ENCODE measurements at places on chromosomes 12 and 14.
A peak's percentile ranks its signal among the peaks of the same experiment; 100 is the strongest.

- DNase-seq = peak; percentile 67
Measured at GRCh38 chr12:115260762-115261675, 577.0 kb upstream of the TBX3 start.

DNA sequence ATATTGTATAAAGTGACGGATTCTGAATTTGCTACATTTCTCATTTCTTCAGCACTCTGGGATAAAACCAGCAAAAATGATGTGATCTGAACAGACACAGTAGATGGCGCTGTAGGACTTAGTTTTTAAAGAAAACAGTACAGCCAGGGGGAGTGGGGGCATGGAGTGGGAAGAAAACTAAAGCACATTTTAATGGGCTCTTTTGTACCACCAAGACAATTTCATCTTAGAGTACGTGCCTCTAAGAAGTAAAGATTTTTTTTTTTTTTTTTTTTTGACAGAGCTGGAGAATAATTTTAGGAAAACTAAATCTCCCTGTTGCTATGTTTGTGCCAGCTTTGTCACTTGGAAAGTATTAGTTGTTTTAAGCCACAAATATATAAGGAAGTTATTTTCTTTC, 124.4 kb downstream of the RAD51B start:
- DNase-seq = peak; percentile 76

GRCh38 chr14:73248108-73248868, 11.0 kb downstream of the PAPLN start:
- no peak for DNase-seq

GRCh38 chr12:118103601-118104382, at the start of gene VSIG10:
Gene VSIG10 (minus strand): TSS chr12:118104011. CDS start chr12:118103671, 340 bp downstream.
- peak; percentile 94 for DNase-seq

DNA sequence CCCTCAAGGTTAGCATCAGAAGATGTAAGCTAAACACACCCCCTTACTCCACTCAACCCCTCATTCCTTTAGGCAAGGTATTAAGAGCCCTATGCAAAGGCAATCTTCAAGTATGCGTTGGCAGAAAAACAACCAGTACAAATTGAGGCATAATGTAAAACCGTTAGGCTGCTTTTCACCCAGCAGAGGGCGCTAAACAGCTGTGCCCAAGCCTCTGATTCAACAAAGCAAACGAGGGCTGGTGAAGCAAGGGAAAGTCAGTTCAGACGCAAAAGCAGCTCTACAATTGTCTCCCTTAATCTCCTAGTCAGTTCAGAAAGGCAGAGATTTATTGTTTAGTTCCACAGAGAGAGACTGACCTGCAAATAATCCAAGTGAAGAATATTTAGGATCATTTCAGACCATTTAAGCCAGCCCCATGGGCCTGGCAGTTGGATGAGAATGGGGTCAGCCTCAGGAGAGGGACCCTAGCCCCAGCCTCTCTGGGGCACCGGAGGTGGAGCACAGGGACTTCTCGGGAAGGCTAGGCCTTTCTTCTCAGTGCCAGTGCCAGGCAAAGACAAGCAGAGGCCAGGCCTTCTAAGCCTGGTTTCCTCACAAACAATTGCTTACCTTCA, 23.5 kb downstream of the DCAF5 start:
- peak; percentile 79 for DNase-seq

DNA sequence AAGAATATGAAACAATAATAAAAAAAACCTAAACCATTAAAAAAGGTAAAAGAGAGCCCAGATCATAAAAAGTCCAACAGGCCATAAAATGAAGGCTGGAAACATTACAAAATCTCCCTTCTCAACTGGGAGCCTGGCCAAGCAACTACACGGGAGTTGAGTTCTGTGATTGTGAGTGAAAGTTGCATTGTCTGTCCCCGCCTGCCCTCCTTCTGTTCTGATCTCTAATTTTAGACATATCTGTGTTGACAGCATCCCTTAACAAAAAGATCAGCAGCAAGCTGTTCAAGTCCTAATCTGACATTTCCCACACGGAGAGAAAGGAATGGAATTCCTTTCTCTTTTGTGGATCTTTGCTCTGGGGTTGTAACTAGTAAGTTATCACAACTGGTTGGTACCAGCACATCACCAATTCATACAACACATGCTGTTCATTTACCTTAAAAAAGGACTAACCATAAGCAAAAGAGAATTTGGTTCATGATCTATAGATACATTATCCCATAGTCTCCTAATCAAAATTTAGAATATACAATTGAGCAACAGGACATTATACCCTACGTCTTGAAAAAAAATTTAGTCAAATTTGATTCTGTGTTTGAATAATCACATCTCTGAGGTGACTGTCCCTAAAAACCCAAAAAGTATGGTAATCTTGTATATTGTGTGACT, 205.1 kb upstream of the GZMB start:
- no peak for DNase-seq

DNA sequence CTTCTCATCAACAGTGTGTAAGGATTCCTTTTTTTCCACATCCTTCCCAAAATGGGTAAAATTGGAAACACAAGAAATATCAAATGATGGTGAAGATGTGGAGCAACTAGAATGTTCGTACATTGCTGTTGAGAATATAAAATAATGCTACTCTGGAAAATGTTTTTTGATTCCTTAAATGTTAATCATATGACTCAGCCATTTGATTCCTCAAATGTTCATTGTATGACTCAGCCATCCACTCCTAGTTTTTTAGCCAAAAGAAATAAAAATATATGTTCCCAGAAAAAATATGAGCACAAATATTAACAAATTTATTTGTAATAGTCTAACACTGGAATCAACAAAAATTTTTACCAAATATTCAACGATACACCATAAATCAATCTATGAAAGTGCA, 1108.6 kb downstream of the LRFN5 start:
- DNase-seq = no peak

DNA sequence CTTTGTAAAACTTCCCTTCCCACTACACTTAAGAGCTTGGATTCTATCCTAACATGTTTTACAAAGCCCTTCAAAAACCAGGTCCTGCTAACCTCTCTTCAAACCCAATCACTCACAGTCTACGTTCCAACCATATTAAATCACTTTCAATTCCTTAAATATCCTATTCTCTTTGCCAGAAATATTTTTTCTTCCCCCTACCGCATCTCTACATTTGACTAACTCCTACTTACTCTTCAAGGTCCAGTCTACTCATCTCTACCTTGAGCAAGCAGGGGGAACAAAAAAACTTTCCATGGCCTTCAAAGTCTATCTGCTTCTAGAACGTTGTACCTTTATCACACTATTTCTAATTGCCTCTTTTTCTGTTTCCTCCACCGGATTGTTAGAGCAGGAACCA, 6.1 kb downstream of the ERGIC2 start:
- no peak for DNase-seq

- DNase-seq = no peak
Measured at GRCh38 chr12:98635657-98636323, 8.8 kb downstream of the IKBIP start.

GRCh38 chr12:26297396-26298070, 102.2 kb downstream of the SSPN start:
- no peak for DNase-seq

- DNase-seq = peak; percentile 86
Measured at GRCh38 chr12:65536876-65537681, 258.6 kb downstream of the MSRB3 start.

All from islet precursor cell (in vitro differentiated cells).